NCI-H524 treated with DMSO at 0.1 percent for 48 hours (cell line): ENCODE measurements at places on chromosomes 5 and 9.

DNA sequence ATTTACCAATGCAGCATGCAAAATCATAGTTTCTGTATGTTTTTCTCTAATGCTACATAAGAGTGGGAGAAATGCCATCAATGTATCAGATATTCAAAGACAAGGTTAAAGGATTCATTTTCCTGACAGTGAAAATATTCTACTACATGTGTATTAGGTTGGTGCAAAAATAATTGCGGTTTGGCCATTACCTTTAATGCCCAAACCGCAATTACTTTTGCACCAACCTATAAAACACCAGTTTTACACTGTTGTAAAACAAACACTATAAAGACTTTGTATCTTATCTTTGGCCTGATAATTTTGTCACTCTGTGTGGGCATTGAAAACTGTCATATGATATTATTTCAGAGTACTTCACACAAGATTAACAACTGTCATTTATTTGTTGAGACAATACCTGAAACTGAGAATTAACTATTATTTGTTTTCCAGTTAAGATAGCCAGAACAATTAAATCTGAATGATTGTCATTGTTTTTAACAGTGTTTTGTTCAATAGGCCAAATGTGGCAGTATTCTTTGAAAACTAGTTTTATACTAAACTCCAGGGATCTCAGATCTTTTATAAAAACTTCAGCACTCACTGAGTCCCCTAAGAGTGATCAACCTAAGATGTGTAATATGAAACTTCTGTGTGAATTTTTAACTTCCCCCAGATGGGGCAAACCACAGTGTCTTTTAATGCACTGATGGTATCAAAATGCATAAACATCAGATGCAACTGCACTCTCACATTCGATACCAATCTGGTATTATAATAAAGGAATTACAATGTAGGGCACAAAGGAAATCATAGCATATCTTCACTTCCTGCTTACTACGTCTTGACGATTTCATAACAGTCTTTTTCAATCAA is 53.8 kb upstream of the FBN2 start:
- DNase-seq, result no peak

- no peak for DNase-seq
Observed at GRCh38 chr9:31519424-31519823, 865.0 kb upstream of the ACO1 start.

GRCh38 chr9:113296796-113297558 is 6.2 kb downstream of the RNF183 start:
- DNase-seq, result peak; percentile 77

DNA sequence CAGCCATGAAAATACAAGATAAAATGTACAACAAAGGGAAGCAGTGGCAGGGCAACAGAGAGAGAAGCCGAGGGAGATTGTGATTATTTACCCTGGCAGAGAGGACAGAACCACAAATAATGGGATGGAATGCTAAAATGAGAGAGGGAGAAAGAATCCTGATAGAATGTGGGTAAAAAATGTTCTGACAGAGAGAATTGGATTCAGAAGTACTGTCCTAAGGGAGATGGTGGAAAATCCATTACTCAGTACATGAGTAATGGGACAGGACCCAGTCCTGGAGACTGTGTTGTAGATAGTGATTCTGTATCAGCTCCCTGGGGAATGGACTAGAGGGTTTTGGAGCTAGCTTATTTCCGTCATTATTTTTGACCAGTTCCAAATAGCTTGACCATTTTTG is 831.5 kb downstream of the MAT2B start:
- DNase-seq, result no peak

GRCh38 chr5:142197781-142198180 is 89.2 kb downstream of the NDFIP1 start:
- DNase-seq, result no peak

DNA sequence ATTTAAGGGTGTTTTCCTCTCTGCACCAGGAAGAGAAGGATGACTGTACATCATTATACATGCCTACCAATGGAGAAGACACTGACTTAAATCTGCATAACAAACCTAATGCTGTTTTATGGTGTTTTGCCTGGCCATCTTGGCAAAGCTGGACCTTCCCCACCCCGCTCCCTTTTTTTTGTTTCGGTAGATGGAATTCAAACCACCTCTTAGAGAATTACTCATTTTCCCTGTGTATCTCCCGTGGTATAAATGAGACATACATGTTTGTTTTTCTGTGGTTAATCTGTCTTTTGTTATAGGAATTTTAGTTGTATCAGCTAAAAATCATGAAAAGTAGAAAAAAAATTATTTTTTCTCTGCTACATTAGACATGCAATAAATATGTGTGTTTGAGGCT is 28.8 kb downstream of the IL12B start:
- no peak for DNase-seq

DNA sequence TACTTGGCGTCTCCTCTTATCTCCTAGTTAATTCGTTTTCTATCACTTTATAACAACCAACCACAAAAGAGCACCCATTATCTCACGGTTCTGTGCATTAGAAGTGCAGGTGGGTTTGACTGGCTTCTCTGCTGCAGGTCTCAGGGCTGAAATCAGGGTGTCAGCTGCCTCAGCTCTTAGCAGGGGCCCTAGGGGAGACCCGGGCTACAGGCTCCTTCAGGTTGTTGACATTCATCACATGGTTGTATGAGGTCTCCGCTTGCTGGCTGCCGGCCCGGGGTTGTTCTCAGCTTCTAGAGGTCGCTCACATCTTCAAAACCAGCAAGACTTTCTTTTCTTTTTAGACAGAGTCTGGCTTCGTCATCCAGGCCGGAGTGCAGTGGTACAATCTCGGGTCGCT is 2.9 kb upstream of the ZMYND19 start:
- no peak for DNase-seq

GRCh38 chr5:150408231-150408943 is 4.3 kb downstream of the CD74 start:
- no peak for DNase-seq

DNA sequence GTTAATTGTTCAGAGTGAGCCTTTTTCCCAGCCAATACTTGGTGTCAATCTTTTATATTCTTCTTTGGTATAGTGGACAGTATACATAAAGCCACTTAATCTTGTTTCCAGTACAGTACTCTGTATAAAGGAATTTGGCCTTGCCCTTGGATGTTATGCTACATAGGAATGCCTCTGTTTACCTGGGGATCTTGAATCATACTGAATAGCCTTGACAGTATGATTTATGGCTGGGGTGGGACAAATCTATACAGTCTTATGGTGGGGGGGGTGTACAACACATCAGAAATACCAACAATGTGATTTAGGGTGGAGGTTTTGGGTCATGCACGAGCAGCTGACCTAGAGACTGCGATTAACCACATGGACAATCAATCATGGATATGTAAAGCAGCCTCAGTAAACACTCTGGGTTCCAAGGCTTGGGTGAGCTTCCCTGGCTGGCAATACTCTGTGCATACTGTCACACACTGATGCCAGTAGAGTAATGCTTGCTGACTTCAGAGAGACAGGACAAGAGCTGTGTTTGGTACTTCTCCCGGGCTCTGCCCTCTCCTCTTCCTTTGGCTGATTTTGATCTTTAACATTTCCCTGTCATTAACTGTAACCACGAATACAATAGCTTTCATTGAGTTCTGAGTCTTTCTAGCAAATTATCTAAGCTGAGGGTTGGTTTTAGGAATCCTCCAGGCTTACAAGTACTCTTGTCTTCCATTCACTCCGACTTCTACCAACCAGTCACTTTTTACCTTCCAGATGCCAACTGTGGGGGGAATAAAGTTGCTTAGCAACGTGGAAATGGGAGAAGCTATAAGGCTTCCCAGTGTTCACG is 84.6 kb downstream of the IARS1 start:
- no peak for DNase-seq

DNA sequence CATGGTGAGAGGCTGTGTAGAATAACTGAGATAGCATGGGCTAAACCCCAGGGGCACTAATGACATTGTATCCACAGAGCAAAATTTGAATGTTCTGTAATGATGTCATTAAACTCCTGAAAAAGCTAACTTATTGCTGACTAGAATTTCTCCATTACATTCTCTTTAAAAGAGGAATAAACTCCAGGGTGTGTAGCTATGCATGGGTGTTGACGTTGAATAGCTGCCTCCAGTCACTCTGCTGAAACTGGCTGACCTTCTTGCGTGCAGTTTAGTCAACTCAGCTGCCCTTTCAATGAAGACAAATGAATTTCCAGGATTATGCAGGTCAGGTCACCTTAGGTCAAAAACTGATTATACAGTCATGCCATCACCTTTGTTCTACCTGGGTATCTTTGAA is 617.5 kb upstream of the WWC1 start:
- no peak for DNase-seq

DNA sequence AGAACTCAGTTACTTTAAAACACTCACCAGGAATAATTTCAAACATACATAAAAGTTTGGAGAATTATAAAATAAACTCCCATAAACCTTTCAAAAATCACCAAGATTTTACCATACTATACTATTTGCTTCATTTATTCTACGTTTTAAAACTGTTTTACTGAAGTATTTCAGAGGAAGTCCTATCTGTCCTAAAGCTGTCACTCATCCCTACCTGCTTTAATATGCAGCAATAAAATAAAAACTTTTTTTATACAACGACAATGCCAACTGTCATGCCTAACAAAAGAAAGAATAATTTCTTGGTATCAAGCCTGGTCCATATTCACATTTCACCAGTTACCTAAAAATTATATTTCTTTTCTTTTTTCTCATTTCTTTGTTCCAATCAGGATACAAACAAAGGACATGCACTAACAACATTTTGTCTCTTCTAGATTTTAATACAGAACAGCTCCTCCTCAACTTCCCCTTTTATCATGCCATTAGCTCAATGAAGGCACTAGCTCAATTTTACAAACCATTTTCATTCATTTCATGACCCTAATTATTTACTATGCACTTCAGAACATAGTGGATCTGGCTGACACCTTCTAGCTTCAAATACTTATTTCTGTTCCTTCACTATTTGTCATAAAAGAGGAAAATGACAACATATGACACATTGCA is 135.2 kb downstream of the GNAQ start:
- no peak for DNase-seq
